Skeletal muscle cell (primary cell): ENCODE measurements at places on chromosomes 7 and 10.

- no peak for DNase-seq
Measured at GRCh38 chr10:3568983-3569382, 216.0 kb downstream of the KLF6 start.

DNA sequence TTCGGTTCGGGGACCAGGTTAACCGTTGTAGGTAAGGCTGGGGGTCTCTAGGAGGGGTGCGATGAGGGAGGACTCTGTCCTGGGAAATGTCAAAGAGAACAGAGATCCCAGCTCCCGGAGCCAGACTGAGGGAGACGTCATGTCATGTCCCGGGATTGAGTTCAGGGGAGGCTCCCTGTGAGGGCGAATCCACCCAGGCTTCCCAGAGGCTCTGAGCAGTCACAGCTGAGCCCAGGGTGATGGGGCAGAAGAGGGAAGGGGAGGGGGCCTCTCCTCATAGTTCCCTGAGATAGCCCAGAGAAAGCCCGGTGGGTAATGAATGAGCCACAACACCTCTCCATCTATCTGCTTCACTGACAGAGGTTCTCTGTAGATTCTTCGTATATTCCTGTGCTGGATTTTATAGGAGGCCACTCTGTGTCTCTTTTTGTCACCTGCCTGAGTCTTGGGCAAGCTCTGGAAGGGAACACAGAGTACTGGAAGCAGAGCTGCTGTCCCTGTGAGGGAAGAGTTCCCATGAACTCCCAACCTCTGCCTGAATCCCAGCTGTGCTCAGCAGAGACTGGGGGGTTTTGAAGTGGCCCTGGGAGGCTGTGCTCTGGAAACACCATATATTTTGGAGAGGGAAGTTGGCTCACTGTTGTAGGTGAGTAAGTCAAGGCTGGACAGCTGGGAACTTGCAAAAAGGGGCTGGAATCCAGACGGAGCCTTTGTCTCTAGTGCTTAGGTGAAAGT lies 16.4 kb downstream of the PRSS2 start:
- DNase-seq: no peak

DNA sequence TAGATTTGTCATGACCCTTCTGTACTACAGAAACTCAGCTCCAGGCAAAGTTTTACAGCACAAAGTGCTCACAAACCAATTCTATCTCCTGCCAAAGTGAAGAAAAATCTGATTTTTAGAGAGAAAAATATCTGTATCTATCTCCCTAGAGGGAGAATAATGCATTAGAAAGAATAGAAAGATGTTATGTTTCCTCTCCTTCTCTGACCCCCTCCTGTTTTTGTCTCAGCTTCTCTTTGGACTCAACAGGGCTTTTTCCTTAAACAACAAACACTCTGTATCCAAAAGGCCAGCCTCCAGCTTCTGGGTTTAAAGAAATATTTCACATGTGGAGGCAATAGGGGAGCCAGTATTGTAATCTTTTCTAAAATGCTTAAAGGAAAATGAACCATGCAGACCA lies 627.4 kb downstream of the REEP3 start:
- DNase-seq: no peak

DNA sequence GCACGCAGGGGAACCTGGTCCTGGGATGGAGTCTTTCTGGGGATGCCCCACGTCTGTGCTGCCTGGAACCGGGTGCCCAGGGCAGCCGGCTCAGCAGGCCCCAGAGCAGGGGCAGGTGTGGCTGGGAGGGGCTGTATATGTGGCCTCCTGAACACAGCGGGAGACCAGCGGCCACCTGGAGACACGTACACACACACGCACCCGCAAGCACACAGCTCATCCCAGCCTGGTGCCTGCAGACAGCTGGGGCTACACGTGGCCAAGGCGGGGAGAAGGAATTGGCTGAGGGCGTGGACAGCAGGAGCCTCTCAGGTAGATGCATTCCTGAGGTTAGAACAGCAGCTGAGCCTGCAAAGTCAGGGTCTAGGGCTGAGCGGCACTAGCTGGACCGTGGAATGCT lies 14.0 kb downstream of the ADAM8 start:
- no peak for DNase-seq

DNA sequence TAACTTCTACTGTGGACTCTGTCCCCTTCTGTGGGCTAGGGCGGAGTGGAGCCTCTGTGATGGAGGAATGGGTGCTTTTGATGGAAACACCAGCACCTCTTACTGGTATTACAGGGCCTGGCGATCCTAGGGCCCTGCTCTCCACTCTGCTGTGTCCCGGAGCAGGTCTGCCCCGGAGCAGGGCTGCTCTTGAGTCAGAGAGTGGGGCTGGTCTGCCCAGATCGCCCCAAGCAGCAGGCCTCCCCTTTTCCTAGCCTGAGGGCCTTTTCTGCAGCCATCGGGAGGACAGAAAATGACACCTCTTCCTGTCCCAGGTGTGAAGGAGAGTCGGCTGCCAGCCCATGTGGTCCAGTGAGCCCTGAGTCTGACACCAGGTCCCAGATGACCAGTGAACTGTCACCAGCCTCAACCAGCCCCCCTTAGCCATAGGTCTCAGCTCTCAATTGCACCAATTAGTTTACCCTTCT lies 1.4 kb downstream of the ZNF282 start:
- DNase-seq: no peak
